ENCODE measurements at places on chromosomes 1 and 21.

- peak; percentile 23 for DNase-seq
These were observed 7.2 kb upstream of the FBXO28 start for GRCh38 chr1:224106568-224107281.

DNA sequence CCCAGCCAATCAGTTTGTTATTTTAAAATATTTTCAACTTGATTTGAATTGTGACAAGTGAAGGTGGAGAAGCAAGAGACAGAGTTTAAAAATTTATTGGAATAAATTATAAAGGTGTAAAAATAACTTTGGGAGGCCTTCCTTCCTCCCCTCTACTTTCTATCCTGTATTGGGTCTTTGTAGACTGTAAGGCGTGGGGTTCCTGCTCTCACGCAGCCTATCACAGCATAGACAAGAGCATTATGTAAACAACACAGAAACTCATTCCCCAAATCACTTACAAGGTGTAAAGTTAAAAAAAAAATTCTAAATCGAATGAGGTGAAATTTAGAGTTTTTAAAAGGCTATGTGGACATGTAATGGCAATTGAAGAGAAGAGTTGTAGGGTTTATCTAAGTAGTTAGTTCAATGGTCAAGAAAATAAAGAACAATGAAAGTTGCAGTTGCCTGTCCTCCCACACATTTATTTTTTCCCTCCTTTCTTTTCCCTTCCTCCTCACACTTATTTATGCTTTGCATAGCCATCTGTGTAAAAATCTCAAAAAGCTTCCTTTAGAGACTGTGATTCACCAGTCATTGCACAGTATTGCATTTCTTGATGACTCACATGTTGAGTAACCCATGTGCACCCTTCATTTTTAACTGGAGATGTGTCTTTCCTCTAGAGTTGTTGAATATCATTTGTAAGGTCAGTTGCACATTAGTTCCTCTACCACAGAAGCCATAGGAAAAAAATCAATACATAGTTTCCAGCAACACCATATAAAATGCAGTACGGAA, 242.2 kb downstream of the PTPRC start:
- DNase-seq, result no peak

GRCh38 chr1:199759268-199759730, 268.2 kb upstream of the NR5A2 start:
- peak; percentile 58 for DNase-seq

DNA sequence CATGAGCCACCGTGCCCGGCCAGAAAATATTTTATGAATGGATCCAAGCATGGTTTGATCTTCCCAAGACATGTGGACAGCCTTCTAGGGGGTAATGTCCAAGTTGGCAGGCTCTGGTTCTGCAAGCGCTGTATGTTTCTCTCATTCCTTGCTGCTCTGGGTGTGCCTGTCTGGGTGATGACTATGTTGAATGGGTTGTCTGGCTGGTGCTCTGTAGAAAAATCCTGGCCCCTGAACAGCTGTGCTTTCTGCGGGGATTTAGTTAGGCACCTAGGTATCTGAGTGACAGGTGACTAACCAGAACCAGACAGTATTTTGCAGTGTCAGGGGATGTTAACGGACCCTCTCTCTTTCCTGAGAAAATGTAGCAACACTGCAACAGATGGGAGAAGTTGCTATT, 14.1 kb downstream of the HUNK start:
- no peak for DNase-seq

GRCh38 chr21:32356874-32357395, 35.9 kb downstream of the URB1 start:
- DNase-seq, result no peak

- DNase-seq, result peak; percentile 45
These were observed 511 bp downstream of the DNTTIP2 start for GRCh38 chr1:93878501-93878888.

DNA sequence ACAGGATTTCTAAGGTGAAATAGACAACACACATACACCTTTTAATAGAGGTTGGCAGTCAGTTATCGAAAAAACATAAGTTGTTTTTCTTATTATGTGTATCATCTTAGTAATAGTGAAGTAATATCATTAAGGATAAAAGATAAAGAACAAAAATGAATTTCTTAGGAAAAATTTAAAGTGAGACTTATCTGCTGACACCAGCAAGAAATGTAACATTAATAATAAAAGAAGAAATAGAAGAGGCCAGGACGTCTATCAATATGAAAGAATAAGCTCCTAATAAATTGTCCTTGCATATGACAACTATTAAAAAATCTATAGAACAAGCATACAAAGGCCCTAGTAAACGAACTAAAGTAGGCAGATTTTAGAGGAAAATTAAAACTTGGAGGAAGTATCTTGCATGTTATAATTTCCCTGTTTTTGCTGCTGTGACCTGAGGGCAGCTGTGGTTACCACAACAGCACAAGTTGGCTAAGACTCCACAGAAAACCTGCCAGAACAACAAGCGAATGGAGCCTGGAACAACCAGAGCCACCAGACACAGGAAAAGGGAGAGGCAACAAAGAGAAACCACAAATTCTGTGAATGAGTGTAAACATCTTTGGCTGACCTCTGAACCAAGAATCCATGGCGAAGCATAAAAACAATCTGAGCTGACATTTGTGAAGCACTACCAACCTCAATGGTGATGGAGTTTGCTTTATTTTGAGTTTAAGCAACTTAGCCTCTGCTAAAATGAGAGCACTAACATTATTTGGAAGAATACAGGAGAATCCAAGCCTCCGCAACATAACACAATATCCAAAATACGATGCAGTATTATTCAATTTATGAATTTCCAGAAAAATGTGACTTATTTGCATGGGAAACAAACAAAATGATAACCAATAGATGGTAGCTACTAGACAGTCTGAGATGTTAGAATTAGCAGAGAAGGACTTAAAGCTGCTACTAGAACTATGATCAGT, 207.5 kb downstream of the KCNT2 start:
- peak; percentile 64 for DNase-seq

DNA sequence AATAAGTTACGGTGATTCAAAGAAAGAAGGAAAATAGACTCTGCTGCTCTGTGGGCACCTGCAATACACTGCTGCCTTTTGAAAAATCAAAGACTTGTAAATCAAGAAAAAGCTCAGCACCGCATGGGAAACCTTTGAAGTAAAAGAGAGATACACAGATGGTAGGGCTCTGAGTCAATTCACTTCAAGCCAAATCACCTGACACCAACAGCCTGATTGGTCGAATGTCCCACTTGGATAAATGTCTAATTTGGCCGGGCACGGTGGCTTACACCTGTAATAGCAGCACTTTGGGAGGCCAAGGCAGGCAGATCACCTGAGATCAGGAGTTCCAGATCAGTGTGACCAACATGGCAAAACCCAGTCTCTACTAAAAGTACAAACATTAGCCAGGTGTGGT, 19.2 kb upstream of the RCAN3 start:
- no peak for DNase-seq

- DNase-seq, result peak; percentile 21
These were observed 331.6 kb downstream of the SRGAP2C start for GRCh38 chr1:121516234-121516967.

DNA sequence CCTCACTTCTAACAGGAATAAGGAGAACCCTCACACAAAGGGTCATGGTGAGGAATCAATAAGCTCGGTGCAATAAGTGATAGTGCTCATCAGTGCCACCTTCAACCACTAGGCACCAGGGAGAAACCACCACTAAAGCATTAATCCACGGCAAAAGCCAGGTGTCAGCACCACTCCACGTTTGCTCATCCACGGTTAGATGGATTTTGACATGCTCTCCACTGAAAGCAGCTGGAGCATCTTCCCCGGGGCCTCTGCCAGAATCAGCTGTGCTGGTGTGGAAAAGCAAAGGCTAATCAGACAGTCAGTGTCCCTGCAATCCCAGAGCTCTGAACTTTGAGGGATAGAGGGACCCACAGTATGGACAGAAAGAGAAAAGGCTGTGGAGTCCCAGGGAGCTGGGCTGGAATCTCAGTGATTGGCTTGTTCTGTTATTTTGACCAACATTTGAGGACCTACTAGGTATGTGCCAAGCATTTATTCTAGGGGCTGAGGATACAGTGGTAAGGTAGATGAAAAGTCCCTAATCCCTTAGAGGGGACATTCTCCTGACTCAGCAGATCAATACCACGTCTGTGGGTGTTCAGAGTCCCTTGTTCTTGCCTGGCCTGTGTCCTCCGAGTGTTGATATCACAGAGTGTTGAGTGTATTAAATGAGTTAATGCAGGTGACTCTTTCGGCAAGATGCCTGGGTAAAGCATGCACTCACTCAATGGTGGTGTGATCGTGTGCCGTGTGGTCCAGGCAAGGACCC, 41.3 kb downstream of the FHAD1 start:
- no peak for DNase-seq

- no peak for DNase-seq
These were observed 52.4 kb downstream of the CD2 start for GRCh38 chr1:116806671-116807070.
